Muscle of back (tissue), 13 donors: ENCODE measurements at places on chromosomes 11 and 22. TPM values are rescaled to one million over a fixed set of nuclear protein-coding genes. Genes with fewer than 3 reads are reported as not detected.

DNA sequence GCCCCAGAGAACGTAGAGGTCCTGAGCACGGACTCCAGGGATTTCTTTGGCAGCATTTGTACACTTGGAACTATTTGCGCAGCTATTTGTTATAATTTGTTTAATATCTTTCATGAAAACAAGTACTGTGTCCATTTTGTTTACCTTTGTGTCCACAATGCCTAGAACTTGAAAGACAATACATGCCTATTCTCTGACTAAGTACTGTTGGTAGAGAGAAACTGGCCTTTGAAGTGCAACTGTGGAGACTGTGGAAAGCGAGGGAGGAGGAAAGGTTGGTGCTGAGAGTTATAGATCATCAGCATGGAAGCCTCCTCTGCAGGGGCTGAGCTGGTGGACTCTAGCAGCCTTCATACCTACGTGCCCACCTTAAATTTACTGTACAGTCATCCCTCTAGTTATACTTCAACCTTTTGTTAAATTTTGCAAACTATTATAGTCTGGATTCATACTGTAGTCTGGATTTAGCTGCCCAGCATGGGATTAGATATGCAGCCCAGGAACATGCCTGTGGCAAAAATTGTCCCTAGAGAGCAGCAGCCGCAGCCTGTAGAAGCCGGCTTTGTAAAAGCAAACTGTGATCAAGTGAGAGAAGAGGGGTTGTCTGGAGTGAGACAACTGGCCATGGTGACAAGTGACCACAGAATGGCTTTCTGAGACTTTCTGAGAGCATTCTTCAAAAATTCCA lies 24.2 kb upstream of the YAP1 start:
- DNase-seq: no peak

DNA sequence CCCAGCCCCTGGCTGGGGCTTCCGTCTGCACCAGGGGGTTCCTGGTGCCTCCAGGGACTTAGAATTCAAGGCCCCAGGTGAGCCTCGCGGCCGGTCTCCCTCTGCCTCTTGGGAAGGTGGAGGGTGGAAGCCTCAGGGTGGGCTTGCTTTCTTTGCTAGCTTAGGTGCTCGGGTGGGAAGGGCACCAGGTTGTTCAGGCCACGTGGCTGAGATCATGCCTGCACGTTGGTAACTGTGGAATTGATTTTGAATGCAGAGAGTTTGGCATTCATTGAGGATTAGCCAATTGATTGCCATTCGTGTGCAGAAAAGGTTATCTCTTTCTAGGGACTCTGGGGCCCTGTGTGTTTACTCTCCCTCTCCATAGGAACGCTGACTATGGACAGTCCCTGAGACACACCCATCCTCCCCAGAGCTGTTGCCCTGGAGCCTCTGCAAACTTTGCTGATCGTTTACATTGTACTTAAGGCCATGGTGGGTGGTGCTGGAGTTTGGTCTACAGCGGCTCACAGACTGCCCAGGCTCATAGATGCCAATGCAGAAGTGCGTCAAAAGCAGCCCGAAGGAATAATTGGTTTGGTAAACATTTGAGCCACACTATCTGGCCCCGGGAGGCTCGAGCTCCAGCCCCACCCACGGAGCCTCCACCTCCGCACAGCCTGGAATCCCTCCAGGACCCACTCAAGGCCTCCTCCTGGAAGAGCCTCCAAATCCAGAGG lies 1457.7 kb downstream of the BRD1 start:
- DNase-seq: no peak

- DNase-seq: peak; percentile 82
Measured at GRCh38 chr11:67351275-67352005, 1.9 kb downstream of the POLD4 start.

- DNase-seq: no peak
Measured at GRCh38 chr11:15275141-15275540, 160.4 kb downstream of the INSC start.

DNA sequence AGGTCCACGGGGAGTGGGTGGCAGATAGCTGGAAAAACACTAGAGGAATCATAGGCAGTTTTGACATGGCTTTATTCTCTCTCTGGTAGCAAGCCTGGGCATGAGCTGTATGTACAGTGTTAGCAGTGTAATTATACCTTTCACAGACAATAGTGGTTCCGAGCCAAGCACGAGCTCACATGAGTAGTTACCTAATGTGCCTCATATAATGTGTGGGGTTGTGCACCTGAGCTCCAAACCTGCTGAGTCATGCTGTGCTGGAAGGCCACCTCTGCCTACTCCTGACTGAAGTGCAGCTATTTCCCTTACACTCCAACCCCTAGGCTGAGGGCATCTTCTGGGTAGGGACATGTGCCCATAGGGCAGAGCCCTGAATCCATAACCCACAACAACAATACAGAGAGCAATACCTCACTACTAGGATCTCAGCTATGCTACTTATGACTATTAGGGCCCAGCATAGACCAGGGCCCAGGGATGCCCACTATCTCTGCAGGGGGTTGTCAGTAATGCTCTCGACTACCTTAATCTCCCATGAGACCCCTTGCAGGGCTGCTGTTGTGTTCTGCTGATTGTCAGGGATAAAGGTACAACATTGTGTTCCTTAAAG lies 432.1 kb downstream of the DYNC2H1 start:
- DNase-seq: no peak

- DNase-seq: no peak
Measured at GRCh38 chr11:763073-763463, 14.2 kb downstream of the GATD1 start.

- no peak for DNase-seq
Measured at GRCh38 chr11:26477396-26477795, 94.7 kb downstream of the MUC15 start.

GRCh38 chr11:119000906-119001305 lies 3.0 kb downstream of the CENATAC start:
- no peak for DNase-seq

- DNase-seq: no peak
Measured at GRCh38 chr22:46068181-46068592, 82.1 kb upstream of the PPARA start.

- no peak for DNase-seq
Measured at GRCh38 chr11:44746894-44747293, 20.1 kb downstream of the TSPAN18 start.

GRCh38 chr22:50440544-50441249 lies 34.1 kb downstream of the SBF1 start:
- no peak for DNase-seq

DNA sequence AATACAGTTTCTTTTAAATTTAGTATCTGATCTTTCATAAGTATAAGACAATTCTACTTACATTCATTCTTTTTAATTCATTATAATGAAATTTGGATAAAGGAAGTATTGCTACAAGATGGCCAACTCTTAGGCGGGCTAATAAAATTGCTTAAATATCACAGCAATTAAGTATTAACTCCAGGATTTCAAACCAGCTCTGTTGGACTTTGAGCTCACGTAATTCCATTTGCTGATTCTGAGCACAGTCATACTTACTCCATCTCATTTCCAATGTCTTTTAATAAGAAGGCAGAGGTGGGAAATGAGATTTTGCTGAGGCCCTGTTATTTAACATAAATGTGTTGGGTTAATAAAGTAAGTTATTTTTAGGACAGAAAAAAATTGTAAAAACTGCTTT lies 748.1 kb downstream of the KCNA4 start:
- no peak for DNase-seq

- no peak for DNase-seq
Measured at GRCh38 chr11:119663279-119663678, 65.7 kb downstream of the NECTIN1 start.

- DNase-seq: no peak
Measured at GRCh38 chr11:47553406-47553743, 443 bp upstream of the CELF1 start.

DNA sequence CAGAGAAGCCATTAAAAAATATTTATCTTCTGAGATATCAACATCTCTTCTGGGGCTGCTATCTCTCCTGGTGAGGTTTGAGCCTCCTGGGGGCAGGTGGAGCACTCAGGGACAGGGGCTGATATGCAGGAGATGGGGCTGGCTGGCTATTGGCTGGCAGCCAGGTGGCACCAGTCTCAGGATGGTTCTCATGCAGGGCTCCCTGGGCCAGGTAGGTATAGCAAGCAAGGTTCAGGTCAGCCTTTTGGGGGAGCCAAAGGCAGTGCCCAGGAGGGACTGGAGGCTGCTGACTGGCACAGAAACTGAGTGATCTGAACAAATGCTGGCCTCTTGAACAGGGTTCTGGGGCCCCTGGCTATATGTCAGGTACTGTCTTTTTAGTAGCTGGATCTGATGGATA lies 29.7 kb upstream of the EMSY start:
- no peak for DNase-seq

GRCh38 chr11:27354359-27354965 lies 8.6 kb downstream of the CCDC34 start:
- DNase-seq: no peak

NAV2 gene
- polyA plus RNA-seq: 46.0 TPM

SNX32 gene
- polyA plus RNA-seq: 2.0 TPM

DEUP1 gene
- not detected for polyA plus RNA-seq

APOL2 gene
- polyA plus RNA-seq: 15.2 TPM
